ENCODE measurements at places on chromosomes 5 and 9.
A peak's percentile ranks its signal among the peaks of the same experiment; 100 is the strongest.

- DNase-seq: peak; percentile 31
Measured at GRCh38 chr9:98972716-98973115, 29.0 kb downstream of the COL15A1 start.

- DNase-seq: peak; percentile 35
Measured at GRCh38 chr9:105836936-105837660, 142.8 kb downstream of the TMEM38B start.

- DNase-seq: no peak
Measured at GRCh38 chr9:115422932-115423440, 305.0 kb upstream of the TNC start.

- DNase-seq: no peak
Measured at GRCh38 chr9:27732494-27732893, 159.2 kb upstream of the C9orf72 start.

DNA sequence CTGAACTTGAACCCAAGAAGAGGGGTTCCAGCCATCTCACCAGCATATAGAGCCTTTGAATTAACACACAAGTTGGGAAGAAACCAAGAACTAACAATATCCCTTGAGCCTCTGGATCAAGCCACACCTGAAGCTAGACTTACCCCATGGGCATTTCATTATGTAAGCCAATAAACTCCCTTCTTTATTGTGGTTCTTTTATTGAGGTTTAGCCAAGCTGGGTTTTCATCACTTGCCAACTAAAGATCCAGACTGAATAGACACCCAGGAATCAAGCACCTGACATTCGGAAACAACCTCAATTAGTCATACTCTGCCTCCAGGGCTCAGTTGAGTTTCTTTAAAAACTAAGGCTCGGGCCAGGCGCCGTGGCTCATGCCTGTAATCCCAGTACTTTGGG, 226.7 kb downstream of the AGTPBP1 start:
- DNase-seq: no peak

- DNase-seq: no peak
Measured at GRCh38 chr5:5287419-5287818, 135.1 kb upstream of the ICE1 start.

GRCh38 chr5:116865651-116866050, 291.0 kb upstream of the SEMA6A start:
- DNase-seq: no peak

DNA sequence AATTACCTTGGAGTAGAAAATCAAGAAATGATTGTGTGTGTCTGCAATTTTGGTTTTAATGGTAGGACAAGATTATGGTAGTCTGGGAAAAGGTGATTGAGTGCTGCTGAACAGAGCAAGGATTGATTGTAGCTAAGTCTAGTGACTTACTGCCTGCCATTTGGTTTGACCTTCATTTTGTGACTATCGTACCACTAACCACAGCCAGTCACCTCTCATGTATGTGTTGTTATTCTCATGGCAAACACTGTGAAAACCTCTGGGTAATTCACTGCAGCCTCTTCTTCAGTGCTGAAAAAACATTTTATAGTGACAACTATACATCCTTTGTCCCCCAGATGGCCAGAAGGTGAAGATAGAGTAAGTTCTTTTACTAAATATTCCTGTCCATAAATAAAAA, 37.5 kb downstream of the CTNNA1 start:
- no peak for DNase-seq

All from left hindlimb (tissue), 1 donor.